ENCODE measurements at places on chromosomes 16 and 17.
A peak's percentile ranks its signal among the peaks of the same experiment; 100 is the strongest.

DNA sequence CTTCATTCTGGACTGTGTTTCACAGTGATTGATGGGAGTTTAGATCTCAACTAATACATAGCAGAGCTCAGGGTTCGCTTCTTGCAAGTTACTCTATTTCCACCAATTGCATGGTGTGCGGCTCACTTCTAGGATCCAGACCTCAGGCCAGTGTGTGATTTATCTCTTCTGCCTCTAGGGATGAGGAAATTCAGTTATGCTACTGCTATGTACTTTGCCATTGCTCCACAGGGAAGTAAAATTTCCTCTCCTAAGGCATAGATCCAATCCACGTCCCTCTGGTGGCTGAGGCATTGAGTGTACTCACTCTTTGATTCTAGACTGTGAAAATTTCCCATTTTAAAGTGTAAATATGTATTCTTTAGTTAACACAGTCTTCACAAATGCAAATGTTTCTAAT lies 214.1 kb downstream of the HS3ST3B1 start:
- DNase-seq = peak; percentile 40

- no peak for DNase-seq
Measured at GRCh38 chr17:59764292-59764741, 56.9 kb downstream of the VMP1 start.

GRCh38 chr16:5032748-5033167 lies 977 bp downstream of the NAGPA start:
- DNase-seq = no peak

DNA sequence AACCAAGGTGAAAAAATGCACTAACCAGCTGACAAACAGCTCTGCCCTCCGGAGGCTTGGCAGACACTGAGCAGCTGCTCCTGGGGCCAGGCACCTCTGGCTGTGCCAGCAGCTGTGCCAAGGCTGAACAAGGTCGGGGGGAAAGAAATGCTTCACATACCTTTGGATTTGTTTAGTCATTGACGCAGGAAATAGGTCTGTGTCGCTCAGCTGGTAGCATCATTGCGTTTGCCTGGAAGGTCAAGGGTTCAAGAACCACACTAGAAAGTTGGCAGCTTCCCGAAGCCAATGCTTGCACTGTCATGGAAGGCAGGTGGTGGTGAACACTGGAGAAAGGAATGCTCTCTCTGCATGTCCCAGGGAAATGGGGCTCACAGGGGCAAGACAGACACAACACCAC lies 63.5 kb downstream of the PCTP start:
- no peak for DNase-seq

DNA sequence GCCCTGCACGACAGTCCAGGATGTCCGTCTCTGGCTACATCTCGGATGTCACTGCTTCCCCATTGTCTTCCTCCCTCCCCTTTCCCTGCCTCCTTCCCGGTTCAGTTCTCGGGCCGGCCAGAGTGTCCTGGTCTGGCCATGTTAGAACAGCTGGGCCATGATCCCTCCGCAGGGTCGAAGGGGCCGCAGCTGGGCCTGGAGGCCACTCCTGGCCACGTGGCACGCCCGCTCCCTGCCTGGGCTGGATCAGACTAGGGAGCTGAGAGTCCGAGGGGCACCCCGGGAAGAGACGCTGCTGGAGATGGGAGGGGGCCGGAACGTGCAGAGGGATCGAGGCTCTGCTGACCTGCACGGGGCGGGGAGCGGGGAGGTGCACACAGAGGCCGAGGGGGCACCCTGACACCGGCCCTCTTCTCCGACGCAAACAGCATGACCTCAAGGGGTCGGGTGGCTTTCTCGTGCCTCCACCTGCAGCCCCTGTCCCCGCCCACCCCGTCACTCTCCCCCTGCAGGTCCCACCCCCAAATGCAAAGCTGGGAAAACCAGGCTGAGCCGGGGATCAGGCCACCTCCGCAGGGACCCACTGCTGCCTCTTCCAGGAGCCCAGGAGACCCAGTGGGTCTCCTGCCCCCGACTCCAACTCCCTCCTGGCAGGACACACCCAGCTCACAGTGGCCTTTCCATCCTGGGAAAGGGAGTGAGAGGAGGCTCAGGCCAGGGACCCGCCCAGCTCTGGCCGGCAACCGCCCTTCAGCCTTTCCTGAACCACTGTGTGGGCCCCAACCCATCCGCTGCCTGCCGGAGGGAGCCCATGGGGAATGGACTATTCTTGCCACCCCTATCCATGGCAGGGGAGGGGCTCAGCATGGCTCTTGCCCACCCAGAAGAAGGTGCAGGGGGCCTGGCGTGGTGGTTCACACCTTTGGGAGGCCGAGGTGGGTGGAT lies 38.5 kb downstream of the CTU2 start:
- no peak for DNase-seq

DNA sequence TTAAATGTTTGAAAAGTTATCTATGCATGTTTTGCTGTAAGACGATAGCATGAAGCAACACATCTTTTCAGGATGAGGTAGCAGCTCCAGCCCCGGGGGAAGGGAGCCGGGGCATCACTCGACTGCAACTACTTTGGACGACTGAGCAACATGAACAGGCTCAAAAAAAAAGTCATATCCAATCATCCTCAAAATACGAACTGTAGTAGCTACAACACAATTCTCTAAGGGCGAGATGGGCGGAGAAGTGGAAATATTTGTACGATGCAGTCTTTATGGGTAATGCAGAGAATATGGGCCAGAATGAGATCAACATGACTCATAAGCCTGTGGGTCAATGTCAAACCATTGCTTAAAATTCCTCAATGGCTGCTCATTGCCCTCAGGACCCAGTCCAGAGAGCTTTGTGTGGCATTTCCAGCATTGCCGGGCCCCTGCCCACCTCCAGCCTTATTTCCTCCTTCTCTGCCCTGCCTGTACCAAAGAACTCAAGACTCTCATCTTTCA lies 17.7 kb upstream of the SMURF2 start:
- DNase-seq = peak; percentile 99

DNA sequence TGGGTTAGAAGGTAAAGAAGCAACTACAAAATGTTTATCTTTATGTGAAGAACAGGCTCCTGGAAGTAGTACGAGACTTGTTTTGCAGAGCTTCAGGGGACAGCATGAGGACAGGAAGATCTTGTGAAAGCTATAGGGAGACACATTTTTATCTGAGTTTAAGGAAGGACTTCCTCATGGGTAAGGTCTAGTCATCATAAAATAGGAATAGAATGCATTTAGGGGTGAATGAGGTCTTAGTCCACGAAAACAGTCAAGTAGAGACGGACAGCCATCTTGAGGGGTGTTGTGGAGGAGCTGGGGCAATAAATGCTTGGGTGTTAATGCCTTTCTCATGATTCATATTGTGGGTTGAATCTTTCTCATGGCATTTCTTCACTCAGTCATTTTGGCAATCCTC lies 24.3 kb downstream of the KCNJ16 start:
- no peak for DNase-seq

GRCh38 chr16:68743664-68744063 lies 6.6 kb downstream of the CDH1 start:
- no peak for DNase-seq

- no peak for DNase-seq
Measured at GRCh38 chr16:73558219-73558618, 510.3 kb upstream of the ZFHX3 start.

GRCh38 chr17:44604116-44604761 lies 47.0 kb downstream of the FZD2 start:
- DNase-seq = no peak

DNA sequence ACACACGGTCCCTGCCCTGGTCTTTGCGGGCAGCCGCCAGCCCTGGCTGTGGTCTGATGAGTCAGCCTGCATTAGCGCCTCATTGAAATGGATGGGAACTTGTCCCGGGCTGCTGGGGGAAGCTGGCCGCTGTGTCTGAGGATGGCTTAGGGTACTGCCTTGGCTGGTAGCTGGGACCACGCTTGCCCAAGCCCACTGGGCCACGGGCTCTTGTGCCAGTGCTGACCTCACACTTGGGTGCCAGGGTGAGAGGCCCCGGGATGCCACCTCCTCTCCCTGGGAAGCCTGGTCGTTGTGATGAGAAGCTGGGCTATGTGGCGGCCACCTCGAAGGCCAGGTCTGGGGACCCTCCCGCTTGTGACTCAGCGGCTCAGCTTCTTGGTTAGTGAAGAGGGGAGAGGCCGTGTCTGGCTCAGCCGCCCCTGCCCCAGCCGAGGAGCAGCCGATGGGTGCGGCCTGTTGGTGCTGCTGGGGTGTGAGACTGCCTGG lies 10.7 kb downstream of the CACNA1H start:
- peak; percentile 31 for DNase-seq

DNA sequence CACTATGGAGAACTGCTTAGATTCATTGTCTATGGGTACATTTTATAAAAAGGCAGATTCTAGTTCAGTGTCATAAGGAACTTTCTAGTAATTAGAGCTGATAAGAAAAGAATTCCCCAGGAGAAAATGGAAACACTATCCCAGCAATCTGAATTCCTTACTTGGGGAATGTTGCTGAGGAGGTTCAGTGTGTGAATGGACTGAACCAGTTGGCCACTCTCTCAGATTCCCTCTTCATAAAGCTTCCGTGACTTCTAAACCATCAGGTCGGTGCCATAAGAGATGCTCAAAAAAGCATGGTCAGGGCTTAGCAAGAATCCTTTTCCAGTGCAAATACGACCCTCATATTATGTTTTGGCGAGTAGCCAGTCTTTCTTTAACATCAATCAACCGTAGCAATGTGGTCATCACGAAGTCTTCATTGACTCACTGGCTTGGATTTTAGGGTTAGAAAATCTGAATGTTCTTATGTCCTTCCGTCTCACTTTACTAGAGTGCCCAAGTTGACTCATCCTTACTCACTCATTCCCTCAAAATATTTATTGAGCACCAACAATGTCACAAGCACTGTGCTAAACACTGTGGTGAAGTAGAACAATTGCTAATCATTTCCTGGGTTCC lies 102.7 kb upstream of the HLF start:
- DNase-seq = peak; percentile 81

Data from mesenchymal stem cell (in vitro differentiated cells and primary cell).